ENCODE measurements at places on chromosomes 1 and 21.

DNA sequence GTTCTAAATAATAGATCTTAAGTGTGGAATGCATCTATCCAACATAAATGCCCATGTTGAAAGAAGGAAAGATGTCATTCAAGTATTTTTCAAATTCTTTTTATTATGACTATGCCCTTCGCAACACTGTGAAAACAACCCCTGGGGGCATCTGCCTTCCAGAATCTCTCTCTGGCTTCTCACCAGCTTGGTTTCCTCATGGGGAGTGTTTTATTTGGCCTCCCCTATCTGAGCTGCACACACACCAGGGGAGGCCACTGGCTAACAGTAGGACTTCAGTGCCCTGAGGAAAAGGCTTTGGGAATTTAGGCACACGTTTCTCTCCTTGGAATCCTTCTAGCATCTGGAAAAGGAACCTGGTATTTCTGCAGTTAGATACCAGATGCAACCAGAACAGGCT, 130.6 kb downstream of the EDEM3 start:
- no peak for DNase-seq

DNA sequence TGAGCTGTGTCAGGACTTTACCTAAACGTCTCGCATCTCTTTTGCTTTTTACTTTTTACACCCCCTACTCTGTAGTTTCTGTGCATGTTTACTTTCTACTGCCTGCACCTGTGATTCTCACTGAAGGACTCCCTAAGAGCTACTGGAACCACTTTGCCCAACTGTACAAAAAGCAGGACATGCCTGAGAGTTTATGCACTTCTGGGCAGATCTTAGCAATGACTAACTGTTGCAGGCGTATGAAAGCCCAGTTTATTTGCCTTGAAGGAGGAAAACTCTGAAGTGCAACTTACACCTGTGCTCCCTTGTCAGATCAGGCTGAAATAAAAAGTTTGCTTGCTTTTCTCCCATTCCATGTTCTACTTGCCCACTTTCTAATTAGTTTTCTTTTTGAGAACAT, 467.0 kb upstream of the USP24 start:
- DNase-seq, result no peak

- DNase-seq, result no peak
Measured at GRCh38 chr1:40627987-40628902, 37.2 kb downstream of the RIMS3 start.

DNA sequence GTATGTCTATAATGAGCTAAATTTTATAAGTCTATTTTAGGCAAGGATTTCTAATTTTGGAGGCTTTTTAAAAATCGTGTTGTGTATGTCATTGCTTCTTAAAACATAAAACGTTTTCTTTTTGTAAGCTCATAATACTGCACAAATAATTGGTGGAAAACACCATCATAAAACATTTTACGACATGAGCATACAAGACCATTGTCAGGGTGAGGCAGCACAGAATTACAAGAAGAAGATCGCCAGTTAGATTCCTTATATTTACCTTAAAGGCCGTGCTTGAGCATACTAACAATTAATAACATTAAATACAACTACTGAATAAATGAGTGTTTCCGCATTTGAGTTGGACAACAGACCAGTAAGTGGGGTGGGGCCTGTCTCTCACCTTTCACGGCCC, 19.1 kb upstream of the LMX1A start:
- no peak for DNase-seq

DNA sequence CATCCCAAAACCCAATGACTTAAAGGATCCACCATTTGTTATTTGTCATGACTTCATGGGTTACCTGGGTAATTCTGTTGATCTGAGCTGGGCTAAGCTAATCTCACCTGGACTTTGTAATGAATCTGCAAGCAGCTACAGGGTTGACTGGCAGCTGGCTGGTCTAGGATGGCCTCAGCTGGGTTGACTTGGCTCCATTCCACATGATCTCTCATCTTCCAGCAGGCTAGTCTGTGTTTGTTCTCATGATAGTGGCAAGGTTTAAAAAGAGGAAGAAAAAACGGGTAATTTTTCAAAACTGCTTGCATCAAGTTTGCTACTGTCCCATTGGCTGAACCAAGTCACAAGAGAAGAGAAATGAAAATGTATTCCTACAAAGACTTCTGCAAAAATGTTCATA, 24.8 kb upstream of the ZMYM4 start:
- DNase-seq, result no peak
